Natural killer cell (primary cell): ENCODE measurements at places on chromosomes 1 and 21.

- DNase-seq = no peak
Measured at GRCh38 chr1:86706018-86706635, 1.8 kb downstream of the SH3GLB1 start.

- no peak for DNase-seq
Measured at GRCh38 chr1:3359351-3359750, 95.1 kb upstream of the ARHGEF16 start.

- no peak for DNase-seq
Measured at GRCh38 chr1:77850082-77850481, 38.3 kb upstream of the NEXN start.

GRCh38 chr1:94284476-94284875 lies 47.1 kb upstream of the ARHGAP29 start:
- no peak for DNase-seq
